SJSA1 (cell line): ENCODE measurements at places on chromosomes 6 and 20. TPM values are rescaled to one million over a fixed set of nuclear protein-coding genes. Genes with fewer than 3 reads are reported as not detected.

The OR12D3 gene
- total RNA-seq = not detected in 2 replicates

The PAX1 gene
- total RNA-seq = not detected in 2 replicates

The SNAI1 gene
- total RNA-seq = 11.4 and 24.2 TPM in 2 replicates

The NSFL1C gene
- 42.6 and 57.3 TPM in 2 replicates for total RNA-seq

DNA sequence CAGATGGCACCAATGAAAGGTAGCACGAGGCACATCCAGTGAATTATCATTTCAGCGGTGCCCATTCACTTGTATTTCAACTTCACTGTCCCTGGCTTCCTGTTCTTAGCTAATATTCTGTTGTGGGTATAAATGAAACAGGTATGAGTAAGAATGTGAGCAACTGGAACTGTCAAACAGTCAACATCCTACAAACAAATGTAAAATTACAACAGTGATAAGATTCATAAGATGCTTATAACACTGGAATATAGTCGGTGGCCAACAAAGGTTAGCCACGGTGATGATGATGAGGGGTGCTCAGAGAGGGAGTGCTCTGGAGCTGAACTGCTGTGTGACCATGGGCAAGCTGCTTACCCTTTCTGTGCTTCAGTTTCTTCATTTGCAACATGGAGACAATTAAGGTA, 74.9 kb upstream of the TOX2 start:
- H3K4me3 ChIP-seq = no peak overlapping the region
- no peak overlapping the region for H3K27ac ChIP-seq
- no peaks in the 10 kb centered on the region for H3K27me3 ChIP-seq
- no peaks in the 10 kb centered on the region for H3K36me3 ChIP-seq

- H3K4me3 ChIP-seq = no peak overlapping the region
- no peak for DNase-seq
- no peak overlapping the region for H3K27ac ChIP-seq
- no peaks in the 10 kb centered on the region for H3K36me3 ChIP-seq
These were observed 34.9 kb upstream of the TCF21 start for GRCh38 chr6:133854041-133854363.

GRCh38 chr20:61192337-61192950, 59.6 kb upstream of the CDH4 start:
- no peak overlapping the region for H3K4me3 ChIP-seq
- H3K27ac ChIP-seq = no peak overlapping the region
- peaks cover 20% of the 10 kb centered on the region for H3K4me1 ChIP-seq
- no peaks in the 10 kb centered on the region for H3K27me3 ChIP-seq

- no peaks in the 10 kb centered on the region for H3K36me3 ChIP-seq
- no peak overlapping the region for H3K4me3 ChIP-seq
- no peak for DNase-seq
- peaks cover 13% of the 10 kb centered on the region for H3K4me1 ChIP-seq
- H3K27me3 ChIP-seq = no peaks in the 10 kb centered on the region
- H3K27ac ChIP-seq = no peak overlapping the region
These were observed 24.5 kb downstream of the BCAS4 start for GRCh38 chr20:50819349-50819748.

- H3K36me3 ChIP-seq = no peaks in the 10 kb centered on the region
- H3K27ac ChIP-seq = no peak overlapping the region
- no peak for DNase-seq
These were observed 70.8 kb downstream of the CHMP4B start for GRCh38 chr20:33881989-33882388.

- no peaks in the 10 kb centered on the region for H3K27me3 ChIP-seq
- DNase-seq = no peak
- H3K4me3 ChIP-seq = no peak overlapping the region
- no peak overlapping the region for H3K27ac ChIP-seq
- no peaks in the 10 kb centered on the region for H3K36me3 ChIP-seq
These were observed 689.5 kb downstream of the PHF3 start for GRCh38 chr6:64325093-64325492.

- H3K4me3 ChIP-seq = no peak overlapping the region
- peaks cover 2% of the 10 kb centered on the region; the same call in 1 of the 2 replicates for H3K27me3 ChIP-seq
- H3K4me1 ChIP-seq = no peaks in the 10 kb centered on the region
These were observed 53.6 kb upstream of the FRMD1 start for GRCh38 chr6:168132531-168133167.

DNA sequence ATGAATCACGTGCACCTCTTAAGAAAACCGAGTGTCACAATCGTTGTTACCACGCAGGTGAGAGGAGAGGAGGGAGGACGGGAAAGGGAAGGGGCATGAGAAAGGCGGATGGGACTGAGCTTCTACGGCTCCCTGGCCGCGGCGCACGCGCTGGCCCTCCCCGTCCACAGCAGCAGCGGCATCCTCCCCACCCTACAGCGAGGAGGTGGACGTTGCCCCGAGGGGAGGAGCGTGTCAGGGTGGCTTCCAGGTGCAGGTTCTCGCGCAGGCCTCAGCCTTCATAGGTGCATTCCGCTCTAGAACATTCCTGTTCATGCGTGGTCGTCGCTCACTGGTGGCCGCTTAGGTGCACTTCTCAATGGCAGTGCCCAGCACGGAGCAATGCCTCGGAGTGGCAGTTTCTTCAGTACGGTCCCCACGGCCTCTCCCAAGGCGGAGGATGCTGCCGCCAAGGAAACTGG, 29.7 kb upstream of the AFDN start:
- no peaks in the 10 kb centered on the region for H3K27me3 ChIP-seq
- H3K4me3 ChIP-seq = no peak overlapping the region
- H3K36me3 ChIP-seq = no peaks in the 10 kb centered on the region
- no peak overlapping the region; the same call in 1 of the 2 replicates for H3K27ac ChIP-seq
- no peak for DNase-seq
- H3K4me1 ChIP-seq = peaks cover 26% of the 10 kb centered on the region

GRCh38 chr20:1500496-1500895, 9.3 kb upstream of the SIRPB2 start:
- no peak overlapping the region for H3K4me3 ChIP-seq
- H3K27ac ChIP-seq = no peak overlapping the region
- DNase-seq = no peak
- H3K27me3 ChIP-seq = peaks cover 6% of the 10 kb centered on the region
- H3K4me1 ChIP-seq = no peaks in the 10 kb centered on the region

DNA sequence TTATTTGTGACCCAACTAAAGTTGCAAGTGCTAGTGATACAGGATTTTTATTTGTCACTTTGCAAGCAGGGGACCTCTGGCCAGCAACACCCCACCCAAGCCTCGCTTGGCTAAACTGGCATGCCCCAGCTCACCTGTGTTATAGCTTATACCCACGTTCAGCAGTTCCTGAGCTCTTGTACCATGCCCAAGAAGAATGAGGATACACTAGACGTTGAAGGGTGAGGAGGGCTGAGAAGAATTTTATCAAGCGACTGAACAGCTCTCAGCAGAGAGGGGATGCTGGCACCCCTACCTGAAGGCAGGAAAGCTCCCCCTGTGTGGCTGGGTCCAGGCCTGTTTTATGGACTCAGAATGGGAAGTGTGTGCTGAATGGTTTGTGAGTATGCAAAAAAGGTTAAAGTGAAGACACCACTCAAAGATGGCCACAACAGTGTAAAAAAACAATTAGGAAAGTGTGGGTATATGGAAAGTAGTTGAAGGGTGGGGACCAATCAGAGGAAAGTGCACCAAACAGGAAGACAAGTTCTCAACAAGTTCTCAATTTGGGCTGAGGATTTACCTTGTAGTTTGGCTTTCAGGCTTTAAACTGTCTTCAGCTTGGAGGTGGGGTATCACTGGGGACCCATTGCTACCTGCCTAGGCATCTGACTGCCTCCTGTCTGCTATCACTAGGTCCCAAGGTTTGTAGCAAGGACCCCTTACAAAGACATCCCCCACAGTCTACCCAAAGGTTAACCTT, 15.0 kb downstream of the BTN2A1 start:
- no peak overlapping the region for H3K4me3 ChIP-seq
- peaks cover 28% of the 10 kb centered on the region for H3K36me3 ChIP-seq
- no peak for DNase-seq
- H3K4me1 ChIP-seq = peaks cover 33% of the 10 kb centered on the region
- H3K27me3 ChIP-seq = no peaks in the 10 kb centered on the region

- no peaks in the 10 kb centered on the region for H3K36me3 ChIP-seq
- no peak overlapping the region for H3K4me3 ChIP-seq
- no peak overlapping the region for H3K27ac ChIP-seq
- H3K4me1 ChIP-seq = no peaks in the 10 kb centered on the region
These were observed 31.1 kb upstream of the SMAP1 start for GRCh38 chr6:70636596-70636995.

DNA sequence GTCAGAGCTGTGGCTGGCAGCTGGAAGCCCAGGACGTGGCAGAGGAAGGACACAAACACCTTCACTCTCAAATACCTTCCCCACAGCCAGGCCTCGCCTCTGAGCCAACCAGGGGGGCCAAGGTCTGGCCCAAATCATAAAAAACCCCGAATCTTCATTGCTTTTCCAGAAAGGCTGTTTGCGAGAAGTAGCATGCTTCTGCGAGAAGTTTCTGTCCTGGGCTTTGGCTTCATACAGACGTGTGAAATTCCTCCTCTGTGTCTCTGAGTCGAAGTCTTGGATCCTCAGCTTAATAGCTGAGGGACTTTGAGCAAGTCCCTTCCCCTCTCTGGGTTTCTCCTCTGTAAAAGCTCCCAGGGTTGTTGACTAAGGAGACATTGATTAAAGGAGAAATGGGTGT, 63.0 kb downstream of the CHMP4B start:
- no peaks in the 10 kb centered on the region for H3K36me3 ChIP-seq
- H3K27ac ChIP-seq = no peak overlapping the region
- no peak overlapping the region for H3K4me3 ChIP-seq
- H3K4me1 ChIP-seq = peaks cover 6% of the 10 kb centered on the region; the same call in 1 of the 2 replicates
- DNase-seq = no peak

- peak; percentile 94 for DNase-seq
- H3K4me1 ChIP-seq = peaks cover 72% of the 10 kb centered on the region
- no peaks in the 10 kb centered on the region for H3K27me3 ChIP-seq
- peaks cover 9% of the 10 kb centered on the region; the same call in 1 of the 2 replicates for H3K36me3 ChIP-seq
- no peak overlapping the region for H3K4me3 ChIP-seq
These were observed 123.4 kb downstream of the C6orf118 start for GRCh38 chr6:165186041-165186440.

- H3K4me1 ChIP-seq = peaks cover 74% of the 10 kb centered on the region
- H3K4me3 ChIP-seq = 0 out of 2 replicates have a peak overlapping the region, but pooled peaks have one; percentile 5
- no peaks in the 10 kb centered on the region for H3K27me3 ChIP-seq
- peak overlapping the region; percentile 91 for H3K27ac ChIP-seq
These were observed 59.2 kb downstream of the SYNJ2 start for GRCh38 chr6:158040804-158041347.

DNA sequence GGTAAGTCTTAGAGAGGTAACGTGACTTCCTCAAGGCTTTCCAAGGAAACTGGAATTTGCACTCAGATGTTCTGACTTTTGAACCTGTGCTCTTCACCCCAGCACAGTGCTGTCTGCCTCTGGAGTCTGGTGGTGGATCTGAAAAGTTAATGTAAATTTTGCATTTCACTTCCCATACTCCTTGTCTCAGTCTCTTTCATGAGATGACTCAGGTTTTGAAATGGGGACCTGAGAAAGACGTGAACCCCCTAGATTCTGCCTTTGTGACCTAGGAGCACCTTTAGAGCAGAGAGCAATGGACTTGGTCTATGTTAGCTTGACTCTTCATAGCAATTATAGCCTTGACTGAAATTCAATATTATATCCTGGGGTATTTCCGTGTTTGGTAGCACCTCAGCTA, 223.0 kb downstream of the QKI start:
- no peak for DNase-seq
- no peak overlapping the region for H3K27ac ChIP-seq
- no peak overlapping the region for H3K4me3 ChIP-seq

DNA sequence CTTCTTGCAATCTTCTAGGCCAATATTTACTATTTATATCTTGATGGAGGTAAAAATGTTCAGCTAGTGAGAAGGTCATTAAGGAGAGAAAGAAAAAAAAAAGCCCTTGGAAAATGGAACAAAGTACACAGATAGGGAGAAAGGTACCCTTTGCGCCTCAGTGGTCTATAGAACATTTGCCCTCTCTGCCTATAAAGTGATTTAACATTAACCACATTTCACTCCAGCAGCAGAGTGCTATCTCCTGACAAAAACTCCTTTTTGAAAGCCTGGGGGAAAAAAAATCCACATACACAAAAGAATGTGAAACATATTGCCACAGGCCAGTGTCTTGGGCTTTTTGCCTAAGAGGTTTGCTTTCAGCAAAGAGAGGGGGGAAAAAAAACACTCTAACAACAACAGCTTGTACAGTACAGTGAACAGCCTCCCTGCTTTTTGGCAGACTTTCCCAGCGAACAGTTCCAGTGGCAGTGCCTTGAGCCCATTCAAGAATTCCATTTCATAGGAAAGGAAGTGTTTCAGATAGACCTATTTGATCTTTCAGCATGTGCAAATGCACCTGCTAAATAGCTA, 695 bp downstream of the ARHGAP18 start:
- peak overlapping the region; percentile 32 for H3K27ac ChIP-seq
- peaks cover 11% of the 10 kb centered on the region; the same call in 1 of the 2 replicates for H3K36me3 ChIP-seq
- peaks cover 20% of the 10 kb centered on the region for H3K4me1 ChIP-seq
- H3K27me3 ChIP-seq = no peaks in the 10 kb centered on the region

- H3K4me1 ChIP-seq = no peaks in the 10 kb centered on the region
- no peak for DNase-seq
- no peak overlapping the region for H3K4me3 ChIP-seq
- no peaks in the 10 kb centered on the region for H3K36me3 ChIP-seq
- H3K27me3 ChIP-seq = no peaks in the 10 kb centered on the region
These were observed 55.1 kb downstream of the CHD6 start for GRCh38 chr20:41563087-41563486.

- no peaks in the 10 kb centered on the region for H3K36me3 ChIP-seq
- no peaks in the 10 kb centered on the region for H3K27me3 ChIP-seq
- H3K4me3 ChIP-seq = no peak overlapping the region
- H3K4me1 ChIP-seq = no peaks in the 10 kb centered on the region
- no peak for DNase-seq
These were observed 76.3 kb upstream of the B3GAT2 start for GRCh38 chr6:71033171-71033570.

DNA sequence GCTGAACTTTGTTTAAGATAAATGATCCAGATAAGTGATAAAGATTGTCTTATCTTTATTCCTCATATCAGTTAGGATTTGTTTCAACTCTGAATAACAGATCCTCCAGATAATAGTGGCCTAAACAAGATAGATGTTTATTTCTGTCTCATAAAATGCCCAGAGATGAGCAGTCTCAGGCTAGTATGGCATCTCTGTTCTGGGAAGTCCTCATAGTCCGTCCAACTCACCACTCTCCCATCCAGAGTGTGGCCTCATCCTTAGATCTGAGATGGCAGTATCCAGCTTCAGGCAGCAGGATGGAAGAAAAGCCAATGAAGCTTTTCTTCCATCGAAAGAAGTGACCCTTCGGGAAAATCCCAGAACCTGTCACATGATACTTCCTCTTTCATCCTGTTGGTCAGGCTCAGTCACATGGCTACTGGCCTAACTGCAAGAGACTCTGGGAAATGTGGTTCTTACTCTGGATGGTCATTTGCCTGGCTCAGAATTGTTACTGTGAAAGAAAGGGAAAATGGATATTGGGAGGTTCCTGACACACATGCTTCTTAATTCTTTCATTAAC, 29.4 kb upstream of the TAGAP start:
- H3K36me3 ChIP-seq = no peaks in the 10 kb centered on the region
- peaks cover 48% of the 10 kb centered on the region for H3K4me1 ChIP-seq
- H3K27ac ChIP-seq = no peak overlapping the region
- H3K4me3 ChIP-seq = no peak overlapping the region
- no peaks in the 10 kb centered on the region for H3K27me3 ChIP-seq
